HT-29 (cell line): ENCODE measurements at places on chromosomes 6 and 20. TPM values are rescaled to one million over a fixed set of nuclear protein-coding genes. Genes with fewer than 3 reads are reported as not detected.

The RCAN2 gene
- total RNA-seq, result 0.03 TPM in 1 of 2 replicates, not detected in the other

The LAMA4 gene
- not detected in 2 replicates for total RNA-seq

The SLC35F1 gene
- total RNA-seq, result not detected in 2 replicates

The SLCO4A1 gene
- 78.8 and 83.4 TPM in 2 replicates for total RNA-seq

The WFDC13 gene
- total RNA-seq, result not detected in 2 replicates

The POU5F1 gene
- 1.7 and 2.6 TPM in 2 replicates for total RNA-seq

The BPIFA1 gene
- total RNA-seq, result not detected in 2 replicates

- no peak for DNase-seq
Observed at GRCh38 chr6:111468329-111469012, 14.5 kb downstream of the REV3L start.

- peak; percentile 38 for DNase-seq
Observed at GRCh38 chr20:53828682-53829254, 235.1 kb upstream of the ZNF217 start.

DNA sequence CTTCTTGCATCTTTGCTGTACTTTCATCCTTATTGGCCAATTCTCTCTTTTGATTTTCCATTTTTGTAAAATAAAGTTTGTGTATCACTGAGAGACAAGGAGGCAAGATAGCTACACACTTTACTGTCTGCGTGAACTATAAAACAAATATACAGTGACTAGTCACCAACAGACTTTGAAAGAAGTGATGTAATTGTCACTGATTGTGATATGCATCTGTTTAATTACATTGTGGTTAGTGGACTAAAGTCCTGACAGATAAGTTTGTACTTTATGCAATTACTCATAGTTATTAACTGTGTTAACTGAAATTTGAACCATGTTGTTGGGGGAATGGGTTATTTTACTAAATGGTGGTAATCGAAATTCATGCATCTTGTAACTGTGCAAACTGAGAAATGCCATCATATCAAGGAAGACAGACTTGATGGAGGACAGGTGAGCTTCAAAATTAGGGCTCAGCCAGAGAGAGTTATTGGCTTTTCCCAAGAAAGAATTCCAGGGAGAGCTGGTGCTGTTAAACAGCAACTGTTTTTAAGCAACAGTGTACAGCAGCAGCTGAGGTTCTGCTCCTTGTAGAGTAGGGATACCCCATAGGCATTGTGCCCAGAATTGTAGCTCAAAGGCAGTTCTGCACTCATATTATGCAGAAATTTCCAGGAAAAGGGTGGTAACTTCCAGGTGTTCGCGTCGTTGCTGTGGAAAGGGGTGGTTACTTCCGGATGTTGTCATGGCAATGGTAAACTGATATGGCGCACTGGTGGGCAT, 62.9 kb downstream of the EFHC1 start:
- peak; percentile 33 for DNase-seq

GRCh38 chr6:138795809-138796603, at the start of gene ECT2L:
Gene ECT2L, plus strand, starts transcription at chr6:138796087. Its CDS starts 17,188 bp downstream, at chr6:138813275.
- peak; percentile 62 for DNase-seq

DNA sequence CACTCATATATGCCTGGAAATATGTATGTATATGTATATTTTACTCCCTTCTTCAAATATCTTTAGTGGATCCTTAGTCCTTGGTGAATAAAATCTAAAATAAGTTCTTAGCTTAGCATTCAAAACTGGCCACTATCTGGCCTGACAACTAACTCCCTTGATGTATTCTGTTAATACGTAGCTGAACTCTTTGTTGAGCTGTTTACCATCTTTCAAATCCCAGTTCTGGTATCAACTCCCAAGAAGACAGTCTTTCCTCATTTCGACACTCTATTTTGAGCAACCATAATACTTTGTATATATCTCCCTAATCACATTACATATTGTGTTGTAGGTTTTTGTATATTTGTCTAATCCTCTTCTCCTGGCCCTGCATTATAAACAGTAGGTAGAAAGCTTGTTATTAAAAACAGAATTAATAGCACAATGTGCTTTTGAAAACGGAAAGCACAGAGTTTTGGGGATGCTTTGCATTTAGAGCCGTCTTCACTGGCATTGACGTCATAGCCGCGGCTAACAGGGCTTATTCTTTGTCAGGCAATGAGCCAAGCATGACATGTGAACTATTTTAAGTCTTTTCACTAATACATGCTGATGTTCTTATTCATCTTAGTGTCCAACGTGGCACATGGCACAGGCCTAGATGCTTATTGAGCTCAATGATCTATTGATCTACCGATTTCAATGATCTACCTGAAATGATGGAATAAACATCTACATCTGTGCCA, 47.2 kb upstream of the CCN2 start:
- no peak for DNase-seq

- peak; percentile 23 for DNase-seq
Observed at GRCh38 chr6:126625019-126625418, 285.1 kb downstream of the CENPW start.

DNA sequence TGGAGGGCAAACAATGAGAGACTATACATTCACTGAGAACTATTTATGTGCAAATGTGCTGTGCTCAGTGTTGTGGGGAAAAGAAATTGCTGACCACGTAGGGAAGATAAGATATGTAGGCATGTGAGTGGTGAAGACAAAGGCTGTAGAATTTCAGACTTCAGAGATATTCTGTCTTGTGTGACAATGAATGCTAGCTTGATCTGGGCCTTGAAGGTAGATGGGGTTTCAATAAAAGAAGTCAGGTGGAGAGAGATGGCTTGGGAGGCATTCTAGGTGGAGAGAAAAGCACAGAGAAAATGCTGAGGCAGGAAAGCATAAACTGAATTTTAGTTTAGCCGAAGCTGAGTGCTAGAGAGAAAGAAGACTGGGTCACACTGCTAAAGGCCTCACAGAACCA, 56.8 kb upstream of the EEF1A1 start:
- DNase-seq, result no peak

GRCh38 chr20:50169329-50169823, 15.9 kb upstream of the PEDS1 start:
- peak; percentile 98 for DNase-seq

DNA sequence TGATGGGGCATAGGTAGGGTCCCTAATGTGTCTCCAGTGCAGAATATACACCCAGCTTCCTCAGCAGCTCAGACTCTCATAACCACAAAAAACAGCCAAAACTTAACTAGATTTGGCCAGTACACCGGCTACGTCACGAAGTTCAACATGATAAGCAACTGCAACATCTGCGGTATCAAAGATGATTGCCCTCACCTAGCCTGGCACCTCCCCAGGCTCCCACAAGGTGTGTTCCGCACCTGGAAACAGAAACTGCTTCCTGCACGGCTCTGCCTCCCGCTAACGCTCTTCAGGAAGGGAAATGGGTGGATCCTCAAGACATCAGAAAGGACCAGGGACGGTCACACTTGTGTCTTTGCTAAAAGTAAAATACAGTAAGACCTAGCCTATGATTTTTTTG, 9.5 kb downstream of the TXNDC5 start:
- no peak for DNase-seq

GRCh38 chr6:90076511-90077415, 182.5 kb downstream of the GJA10 start:
- DNase-seq, result no peak

DNA sequence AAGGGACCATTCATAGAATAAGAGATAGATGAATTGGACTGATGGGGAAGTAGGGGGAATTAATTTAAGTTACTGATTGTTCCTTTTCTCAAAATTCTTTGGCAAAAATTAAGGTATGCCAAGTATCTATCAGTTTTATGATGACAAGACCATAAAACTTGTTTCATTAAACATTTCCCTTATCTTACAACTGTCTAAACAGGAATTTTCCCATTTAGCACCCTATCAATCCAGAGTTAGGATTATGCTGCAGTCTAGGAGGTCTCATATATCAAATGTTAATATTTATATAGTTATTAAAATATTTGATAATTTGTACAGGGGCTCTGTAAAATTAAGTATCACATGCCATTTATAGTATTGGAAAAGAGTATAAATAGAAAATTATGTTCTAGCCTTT, 51.5 kb upstream of the ARID1B start:
- no peak for DNase-seq

DNA sequence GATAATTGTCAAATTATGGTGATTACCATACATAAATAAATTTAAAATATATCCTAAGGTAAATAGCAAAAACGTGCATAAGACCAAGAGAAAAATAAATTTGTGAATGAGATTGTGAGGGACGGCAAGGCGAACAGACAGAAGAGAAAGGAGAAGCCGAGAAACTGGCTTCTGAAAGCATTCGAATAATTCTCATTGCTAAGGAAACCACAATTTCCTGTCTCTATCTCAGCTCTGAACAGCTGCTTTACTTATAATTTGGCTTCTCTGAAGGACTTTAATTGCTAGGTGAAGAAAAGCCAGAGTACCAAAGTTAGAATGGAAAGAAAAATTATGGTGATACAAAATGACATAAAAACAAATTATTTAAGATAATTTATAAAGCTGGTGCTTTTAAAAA, 79.0 kb upstream of the RGS17 start:
- no peak for DNase-seq

DNA sequence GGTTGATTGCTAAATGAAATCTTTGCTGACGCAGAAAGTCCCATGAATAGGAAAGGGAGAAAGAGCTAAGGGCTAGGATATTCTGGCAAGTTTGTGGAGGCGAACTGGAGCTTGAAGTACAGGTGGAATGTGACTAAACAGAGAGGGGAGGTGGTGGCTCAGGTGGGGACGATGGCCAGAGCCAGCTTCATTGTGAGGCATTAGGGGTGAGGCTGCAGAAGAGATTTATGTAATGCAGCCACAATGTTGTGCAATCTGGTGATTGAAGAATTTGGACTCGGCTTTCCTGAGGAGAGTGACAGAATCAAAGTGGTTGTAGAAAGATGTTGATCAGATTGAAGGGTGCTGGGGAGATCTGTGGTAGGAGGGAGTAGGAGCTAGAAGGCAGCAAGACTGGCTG, 42.9 kb upstream of the SPACA1 start:
- no peak for DNase-seq
